ENCODE measurements at places on chromosomes 13 and 19.

DNA sequence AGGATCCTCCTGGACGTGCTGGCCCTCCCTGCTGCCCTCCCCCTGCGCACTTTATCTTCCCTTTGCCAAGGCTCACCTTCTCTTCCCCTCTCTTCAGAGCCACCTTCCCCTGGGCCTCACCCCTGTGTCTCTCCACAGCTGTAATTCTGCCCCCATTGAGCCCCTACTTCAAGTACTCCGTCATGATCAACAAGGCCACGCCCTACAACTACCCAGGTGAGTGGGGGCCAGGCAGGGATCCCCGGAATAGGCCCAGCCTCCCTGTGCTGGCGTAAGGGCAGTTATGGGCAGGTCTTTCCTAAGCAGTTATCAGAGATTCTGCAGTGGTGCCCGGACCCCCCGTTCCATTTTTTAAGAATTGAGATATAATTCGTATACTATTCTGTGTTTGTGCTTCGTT lies 3.1 kb downstream of the NDUFA3 start:
- no peak for DNase-seq

DNA sequence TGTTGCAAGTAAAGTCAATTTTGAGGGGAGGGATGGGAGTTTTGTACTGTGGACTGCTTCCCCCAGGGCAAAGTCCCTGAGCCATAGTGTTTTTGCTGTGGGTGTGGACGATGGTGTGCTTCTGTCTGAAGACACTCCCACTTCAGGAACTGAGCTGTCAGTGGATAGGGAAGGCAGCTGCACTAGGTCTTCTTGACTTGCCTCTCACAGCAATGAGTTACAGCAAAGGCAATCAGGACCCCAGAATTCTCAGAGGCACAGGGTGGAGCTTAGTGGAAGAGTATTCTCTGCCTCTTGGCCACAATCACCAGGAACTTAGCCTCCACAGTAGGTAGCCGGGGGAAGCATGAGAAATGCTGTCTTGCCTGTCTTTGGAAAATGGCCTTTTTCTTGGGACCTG lies 1416.6 kb upstream of the MIR17HG start:
- no peak for DNase-seq

GRCh38 chr19:48619692-48620585 lies 633 bp downstream of the SPHK2 start:
- no peak for DNase-seq

DNA sequence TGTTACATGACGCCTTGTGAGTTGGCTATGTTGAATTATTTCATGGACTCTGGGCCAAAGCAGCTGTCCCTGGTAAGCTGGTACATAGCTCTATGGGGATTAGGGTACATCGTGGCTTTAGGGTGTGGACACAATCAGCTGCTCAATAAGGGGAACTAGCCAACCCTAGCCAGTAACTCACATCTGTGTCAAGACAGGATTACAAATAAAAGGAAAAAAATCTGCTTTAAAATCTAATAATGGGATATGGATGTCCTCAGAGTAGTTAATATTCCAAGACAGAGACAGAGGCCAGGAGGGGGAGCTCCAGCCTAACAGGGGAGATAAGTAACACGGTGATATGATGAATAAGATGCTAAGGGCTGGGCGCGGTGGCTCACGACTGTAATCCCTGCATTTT lies 21.1 kb upstream of the ZNF766 start:
- peak; percentile 53 for DNase-seq

DNA sequence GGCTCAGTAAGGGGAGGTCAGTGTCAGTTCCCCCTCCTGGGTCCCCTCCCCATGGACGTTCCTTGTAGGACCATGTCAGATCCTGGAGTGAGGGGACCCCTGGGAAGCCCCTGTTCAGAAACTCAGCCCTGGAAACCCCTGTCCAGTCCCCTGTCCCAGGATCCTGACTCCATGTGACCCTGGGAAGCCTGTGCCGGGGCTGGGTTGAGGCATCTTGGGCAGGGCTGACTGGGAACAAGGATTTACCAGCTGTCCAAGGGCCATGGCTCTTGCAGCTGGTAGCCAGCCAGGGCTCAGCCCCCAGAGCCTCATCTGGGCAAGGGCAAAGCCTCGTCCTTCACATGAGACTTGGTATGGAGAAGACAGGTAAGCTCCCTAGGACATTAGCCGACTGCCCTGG lies 25.1 kb downstream of the CEACAM4 start:
- DNase-seq, result no peak

DNA sequence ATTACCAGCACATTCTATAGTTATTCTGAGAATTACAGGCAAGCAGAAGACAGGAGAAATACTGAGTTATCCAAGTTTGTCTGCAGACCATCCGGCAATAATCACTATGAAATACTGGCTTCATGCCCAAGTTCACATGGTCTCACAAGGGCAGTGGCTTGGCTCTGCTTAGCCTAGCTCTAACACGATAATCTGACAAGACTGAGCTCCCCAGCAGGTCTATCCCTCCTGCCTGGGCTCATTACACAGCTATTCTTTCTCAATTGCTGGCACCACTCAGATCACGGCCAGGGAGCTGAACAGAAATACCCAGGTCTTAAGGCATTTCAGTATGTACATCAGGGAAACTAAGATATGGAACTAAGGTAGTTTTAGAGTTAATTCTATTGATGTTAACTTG lies 361.6 kb upstream of the PCDH20 start:
- no peak for DNase-seq

DNA sequence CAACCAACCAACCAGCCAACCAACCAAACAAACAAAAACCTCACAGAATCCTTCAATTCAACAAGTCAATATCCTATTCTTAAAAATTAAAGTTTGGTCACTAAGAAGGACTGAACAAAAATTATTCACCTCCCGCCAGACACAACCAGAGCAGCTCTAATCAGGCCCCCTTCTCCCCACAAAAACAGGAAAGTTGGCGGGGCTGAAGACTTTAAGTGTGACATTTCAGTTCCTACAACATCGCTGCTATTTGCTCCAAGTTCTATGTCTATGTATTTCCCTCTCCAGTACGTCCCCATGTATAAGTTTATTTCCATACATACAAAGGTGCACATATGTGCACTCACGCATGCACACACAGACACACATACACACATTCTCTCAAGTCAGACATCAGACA lies 32.8 kb upstream of the STK24 start:
- DNase-seq, result no peak

DNA sequence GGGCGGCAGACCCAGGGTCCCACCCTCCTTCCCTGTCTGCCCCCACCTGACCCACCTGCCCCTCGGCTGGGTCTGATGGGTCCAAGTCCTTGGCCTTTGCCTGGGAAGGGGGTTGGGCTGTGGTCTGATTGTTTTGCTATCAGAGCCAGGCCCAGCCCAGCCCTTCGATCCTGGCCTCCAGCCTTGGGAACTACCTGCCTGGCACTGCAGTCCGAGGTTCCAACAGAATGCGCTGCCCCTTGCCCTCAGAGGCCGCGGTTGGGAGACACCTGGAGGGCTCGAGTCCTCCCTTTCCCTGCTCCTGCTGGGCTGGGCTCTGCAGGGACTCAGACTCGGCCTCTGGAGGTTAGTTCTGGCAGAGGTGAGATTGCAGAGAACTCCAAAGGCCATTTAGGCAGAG lies 1.6 kb downstream of the CCL25 start:
- DNase-seq, result no peak

DNA sequence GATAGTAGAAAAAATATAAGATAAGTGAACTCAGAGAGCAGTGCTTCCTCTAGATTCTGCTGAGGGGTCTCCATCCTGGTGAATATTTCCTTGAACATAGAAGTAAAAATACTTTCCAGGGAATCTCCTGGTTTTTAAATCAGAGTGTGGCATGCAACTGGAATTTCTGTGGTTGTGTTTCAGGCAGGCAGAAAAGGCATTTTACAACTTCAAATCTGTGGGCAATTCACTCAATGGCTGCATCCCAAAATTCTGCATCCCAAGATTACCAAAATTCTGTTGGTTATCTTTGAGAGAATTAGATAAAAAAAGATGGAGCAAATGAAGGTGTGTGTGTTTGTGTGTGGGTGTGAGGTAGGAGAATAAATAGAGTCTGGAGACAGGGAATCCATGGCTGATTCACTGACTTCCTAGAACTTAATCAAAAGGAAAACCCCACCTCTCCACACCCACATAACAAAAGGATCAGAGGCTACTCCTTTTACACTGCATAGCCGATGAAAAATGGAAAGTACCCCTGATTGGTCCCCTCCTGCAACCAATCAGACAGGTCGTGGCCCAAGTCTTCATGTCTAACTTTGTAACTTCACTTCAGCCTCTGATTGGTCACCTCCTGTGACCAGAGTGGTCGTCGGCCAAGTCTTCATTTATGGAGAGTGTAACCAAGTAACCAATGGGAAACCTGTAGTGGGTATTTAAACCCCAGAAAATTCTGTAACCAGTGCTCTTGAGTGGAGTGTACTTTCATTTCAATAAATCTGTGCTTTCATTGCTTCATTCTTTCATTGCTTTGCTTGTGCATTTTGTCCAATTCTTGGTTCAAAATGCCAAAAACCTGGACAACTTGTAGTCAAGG lies 112.8 kb downstream of the DLEU7 start:
- DNase-seq, result no peak

DNA sequence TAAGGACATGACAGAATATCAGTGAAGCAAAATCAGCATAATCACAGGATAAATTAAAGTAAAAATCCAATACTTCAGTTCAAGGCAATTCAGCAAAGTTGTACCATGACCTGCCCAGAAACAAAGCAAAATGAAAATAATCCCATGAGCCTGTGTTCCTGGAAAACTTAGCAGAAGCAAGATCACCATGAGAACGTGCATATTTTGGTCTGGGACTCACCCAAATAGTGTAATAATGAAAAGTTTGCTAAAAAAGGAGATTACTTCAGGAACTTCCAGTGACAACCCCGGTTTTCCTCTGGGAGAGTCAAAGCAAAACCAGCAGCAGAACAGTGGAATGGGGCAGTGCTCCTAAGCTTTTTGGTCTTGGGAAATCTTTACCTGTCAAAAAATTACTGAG lies 14.9 kb upstream of the RPL21 start:
- DNase-seq, result no peak

GRCh38 chr19:42467183-42467760 lies 24.5 kb upstream of the CXCL17 start:
- DNase-seq, result no peak

DNA sequence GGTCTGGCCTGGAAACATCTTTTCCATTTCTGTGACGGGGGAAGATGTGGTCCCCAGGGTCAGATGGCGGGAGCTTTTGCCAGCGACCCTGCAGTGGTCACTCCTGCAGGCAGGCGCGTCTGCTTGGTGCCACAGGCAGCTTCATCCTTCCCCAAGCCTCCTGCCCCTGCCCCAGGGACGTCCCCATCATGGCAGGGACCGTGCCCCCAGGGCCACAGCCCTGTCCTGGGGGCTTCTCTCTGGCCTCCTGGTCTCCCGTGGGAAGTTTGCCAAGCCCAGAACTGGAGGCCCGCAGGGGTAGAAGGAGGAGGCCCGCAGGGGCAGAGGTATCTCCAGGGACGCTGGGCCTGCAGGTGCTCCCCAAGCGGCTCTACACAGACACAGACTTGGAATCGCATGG lies 47.5 kb downstream of the TMEM255B start:
- no peak for DNase-seq

- DNase-seq, result peak; percentile 2
Observed at GRCh38 chr13:76016799-76017400, 380.8 kb downstream of the LMO7 start.

DNA sequence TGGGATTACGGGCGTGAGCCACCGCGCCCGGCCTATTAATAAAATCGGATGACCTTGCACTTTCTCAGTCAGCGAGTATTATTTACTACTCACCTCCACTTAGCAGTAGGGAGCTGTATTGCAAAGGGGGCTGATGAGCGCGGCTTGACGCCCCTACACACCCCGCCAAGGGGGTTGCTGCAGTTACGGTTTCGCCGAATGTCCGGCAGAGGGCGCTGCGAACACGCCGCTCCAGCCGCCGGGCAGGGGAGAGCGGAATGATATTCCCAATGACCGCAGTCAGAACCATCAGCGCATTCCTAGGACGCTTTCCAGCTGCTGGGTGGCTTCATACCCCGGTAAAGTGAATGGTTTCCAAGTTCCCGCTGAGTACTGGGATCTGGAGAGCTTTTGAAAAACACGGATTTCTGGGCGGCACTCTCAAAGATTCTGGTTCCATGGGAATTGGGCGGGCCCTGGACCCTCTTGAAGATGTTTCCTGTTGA lies 30.0 kb upstream of the TPT1 start:
- DNase-seq, result no peak

DNA sequence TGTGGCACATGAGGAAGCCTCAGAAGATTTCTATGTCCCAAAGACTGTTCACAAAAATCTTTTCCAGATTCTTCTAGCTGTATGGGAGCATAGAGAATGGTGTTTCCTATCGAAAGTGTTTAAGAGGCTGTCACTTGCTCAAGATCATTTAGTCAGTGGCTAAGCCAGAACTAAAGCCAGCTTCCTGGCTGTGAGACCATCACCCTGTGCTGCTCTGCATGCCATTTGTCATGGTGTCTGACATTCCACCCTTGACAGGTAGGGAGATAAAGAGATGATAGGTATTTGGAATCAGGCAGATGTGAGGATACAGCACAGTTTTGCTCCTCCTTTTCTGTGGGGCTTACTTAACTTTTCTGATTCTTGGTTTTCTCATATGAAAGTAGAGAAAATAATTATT lies 177.3 kb downstream of the DNAJC15 start:
- DNase-seq, result no peak

GRCh38 chr19:44908074-44908835 lies 2.7 kb downstream of the APOE start:
- DNase-seq, result no peak

DNA sequence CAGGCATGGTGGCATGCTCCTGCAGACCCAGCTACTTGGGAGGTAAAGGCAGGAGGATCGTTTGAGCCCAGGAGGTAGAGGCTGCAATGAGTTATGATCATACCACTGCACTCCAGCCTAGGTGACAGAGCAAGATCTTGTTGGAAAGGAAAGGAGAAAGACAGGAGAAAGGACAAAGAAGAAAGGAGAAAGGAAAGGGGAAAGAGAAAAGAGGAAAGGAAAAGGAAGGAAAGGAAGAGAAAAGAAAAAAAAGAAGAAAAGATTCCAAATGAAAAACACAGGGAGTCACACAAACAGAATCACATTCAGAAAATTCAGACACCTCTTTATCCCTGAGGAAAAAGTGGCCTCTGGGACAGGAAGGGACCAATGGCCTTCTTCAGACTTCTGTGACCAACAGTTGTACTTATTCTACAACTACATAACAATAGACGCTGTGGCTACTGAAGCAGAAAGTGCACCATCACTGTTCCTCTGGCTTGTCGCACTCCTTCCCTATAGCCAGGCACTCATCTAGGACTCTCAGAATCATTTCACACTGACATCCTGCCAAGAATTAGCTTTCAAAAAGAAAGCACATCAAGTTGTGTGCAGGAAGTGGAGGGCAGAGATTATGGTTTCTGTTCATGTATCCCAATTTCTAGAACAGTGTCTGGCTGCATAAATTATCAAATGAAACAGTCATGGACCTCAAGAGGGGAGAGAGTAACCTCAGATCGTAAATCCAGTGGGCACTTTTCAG lies 5.9 kb downstream of the MTMR6 start:
- no peak for DNase-seq

DNA sequence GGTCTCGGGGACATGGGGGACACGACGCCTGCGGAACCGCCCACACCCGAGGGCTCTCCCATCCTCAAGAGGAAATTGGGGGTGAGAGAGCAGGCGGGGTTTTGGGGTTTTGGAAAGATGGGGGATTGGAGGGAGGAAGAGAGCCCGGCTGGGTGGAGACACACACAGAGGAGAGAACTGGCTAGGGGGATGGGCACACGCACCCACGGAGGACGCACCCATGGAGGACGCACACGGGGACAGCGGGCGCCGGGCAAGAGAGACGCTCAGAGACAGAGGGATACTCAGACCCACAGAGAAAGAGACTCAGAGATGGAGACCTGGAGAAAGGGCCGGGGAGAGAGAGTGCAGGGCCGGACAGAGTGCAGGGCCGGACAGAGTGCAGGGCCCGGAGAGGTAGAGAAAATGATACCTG lies 52.1 kb downstream of the MAP4K1 start:
- DNase-seq, result no peak
